ENCODE measurements at places on chromosomes 3 and 15.

- no peak for DNase-seq
Measured at GRCh38 chr3:29978036-29978435, 628.4 kb upstream of the TGFBR2 start.

- no peak for DNase-seq
Measured at GRCh38 chr3:128555098-128555825, 62.3 kb upstream of the GATA2 start.

DNA sequence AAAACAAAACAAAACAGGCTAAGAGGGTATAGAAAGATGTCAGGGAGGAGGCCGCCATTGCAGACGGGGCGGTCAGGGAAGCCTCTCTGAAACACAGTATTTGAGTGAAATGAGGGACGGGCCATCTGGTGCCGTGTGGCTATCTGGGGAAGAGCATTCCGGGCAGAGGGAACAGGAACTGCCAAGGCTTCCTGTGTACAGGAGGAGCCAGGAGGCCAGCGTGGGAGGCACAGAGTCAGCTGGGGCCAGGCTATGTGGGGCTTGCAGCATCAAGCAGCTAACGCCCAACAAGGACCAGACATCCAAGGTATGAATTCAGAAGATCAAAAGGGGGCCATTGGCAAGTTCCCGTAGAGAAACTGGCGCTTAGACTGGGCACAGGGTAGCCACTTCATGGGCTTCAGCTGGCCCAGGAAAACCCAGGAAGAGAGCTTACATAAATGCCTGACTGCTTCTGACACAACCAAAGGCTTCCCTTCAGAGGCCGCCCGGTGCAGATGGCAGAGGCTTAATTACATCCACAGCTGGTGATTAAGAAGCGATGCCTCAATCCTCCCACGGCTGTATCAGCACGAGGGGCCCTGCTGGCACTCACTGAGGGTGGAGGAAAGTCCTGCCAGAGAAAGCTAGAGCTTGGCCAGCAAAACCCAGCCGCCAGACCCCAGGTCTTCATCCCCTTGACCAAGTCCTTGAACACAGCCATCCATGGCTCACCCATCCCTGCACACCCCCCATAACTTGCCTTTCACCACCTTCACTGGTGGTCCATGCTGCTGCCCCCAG is 144.9 kb downstream of the MEGF11 start:
- DNase-seq: peak; percentile 92

DNA sequence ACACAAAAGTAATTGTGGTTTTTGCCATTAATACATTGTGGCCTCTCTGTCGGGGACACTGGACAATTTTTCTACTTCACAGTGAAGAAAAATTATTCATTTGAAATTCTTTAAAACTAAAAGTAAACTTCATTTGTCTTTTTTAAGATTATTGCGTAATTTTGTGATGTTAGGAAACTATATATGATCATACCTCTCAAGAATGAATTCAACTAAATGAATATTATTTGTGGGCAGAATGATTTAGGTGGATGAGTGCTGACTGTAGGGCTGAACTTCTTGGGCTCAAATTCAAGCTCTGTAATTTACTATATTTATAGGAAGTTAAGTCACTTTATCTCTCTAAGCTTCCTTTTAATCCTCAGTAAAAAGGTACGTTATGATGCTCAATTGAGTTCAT is 441.2 kb downstream of the ROBO1 start:
- no peak for DNase-seq

DNA sequence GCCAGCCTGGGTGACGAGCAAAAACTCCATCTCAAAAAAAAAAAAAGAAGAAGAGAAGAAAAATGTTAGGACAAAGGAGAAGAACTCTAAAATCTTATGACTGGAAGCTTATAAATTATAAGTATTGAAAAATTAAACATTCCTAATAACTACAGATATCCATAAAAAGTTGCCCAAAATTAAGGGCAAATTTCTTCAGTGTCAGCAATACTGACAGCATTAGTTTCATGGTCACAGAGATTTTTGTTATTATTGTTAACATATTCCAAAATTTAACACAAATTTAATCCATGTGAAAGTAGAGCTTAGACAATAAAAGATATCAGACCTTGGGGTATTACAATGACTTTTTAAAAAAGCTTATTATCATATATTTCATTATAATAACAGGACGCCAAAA is 74.1 kb downstream of the NR2F2 start:
- DNase-seq: no peak

DNA sequence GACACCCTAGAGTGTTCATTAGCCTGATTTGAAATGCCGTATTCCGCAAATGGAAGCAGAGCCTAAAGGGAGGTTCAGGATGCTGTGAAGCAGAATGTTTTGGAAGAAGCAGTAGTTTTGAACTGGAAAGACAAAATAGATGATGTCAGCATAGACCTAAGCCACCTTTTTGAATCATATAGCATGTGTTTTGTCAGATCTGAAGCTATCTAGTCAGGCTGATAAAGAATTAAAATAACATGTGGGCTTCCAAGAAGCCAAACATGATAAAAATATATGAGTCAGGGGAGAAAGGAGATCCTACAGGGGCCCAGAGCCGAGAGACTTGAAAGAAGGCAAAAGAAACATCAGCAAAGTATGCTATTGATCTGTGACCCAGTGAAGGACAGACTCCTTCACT is 47.2 kb upstream of the RASA2 start:
- no peak for DNase-seq

DNA sequence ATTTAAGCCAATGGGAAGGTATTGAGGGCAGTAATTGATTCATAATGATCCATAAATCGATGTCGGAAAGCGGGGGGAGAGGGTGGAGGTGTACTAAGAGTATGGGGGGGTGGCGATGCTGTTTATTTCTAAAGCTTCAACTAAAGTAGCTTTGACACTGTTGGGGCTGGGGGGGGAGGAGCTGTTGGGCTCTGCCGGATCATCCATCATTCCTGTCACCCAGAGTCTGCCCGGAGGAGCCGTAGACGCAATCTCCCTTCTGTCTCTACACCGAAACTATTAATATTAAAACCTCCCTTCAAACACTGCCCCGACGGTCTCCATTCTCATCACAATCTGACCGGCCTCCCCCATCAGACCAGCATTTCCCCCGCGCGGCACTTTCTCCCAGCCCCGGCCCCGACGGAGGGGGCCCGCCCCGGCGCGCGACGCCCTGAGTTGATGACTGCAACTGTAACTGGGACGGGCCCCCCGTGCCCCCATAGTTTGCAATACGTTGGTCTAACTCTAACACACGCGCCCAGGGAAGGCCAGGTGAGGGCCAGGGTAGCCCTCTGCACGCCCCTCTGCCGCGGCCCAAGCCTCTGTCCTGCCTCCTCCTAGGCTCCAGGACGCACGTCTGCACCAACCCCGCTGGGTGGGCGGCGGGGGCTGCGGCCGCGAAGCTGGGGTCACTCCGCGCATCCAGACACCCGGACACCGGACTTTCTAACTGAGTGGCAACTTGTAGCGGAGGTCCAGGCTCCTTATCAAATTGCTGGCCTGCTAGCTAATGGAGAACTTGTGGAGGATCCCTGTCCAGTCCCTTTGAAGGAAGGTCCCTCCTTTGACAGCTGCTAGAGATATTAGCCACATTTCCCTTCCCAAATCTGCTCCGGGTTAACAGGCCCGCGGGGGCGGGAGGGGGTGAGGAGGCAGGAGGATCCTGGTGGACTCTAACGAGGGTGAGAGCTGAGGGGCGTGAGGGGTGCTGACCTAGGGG is 212.0 kb downstream of the MEIS2 start:
- peak; percentile 92 for DNase-seq

- DNase-seq: no peak
Measured at GRCh38 chr15:57570994-57571393, 20.7 kb upstream of the MYZAP start.
